ENCODE measurements at places on chromosomes 5 and 9.

DNA sequence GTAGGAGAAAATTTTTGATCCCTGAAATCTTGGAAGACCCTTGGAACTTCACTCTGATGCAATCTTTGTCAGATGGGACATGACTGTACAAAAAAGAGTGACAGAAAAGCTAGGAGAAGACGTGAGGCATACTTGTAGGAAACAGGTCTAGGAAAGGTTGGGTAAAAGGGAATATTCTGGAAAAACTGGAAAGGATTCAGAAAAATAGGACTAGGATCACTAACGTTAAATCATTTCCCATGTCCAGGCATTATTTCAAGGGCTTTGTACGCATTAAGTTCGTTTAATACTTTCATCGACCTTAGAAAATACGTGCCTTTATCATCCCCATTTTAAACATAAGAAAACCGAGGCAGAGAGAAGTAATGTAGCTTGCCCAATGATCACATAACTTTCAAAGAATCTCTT is 2.9 kb downstream of the ALDH1A1 start:
- DNase-seq, result no peak

DNA sequence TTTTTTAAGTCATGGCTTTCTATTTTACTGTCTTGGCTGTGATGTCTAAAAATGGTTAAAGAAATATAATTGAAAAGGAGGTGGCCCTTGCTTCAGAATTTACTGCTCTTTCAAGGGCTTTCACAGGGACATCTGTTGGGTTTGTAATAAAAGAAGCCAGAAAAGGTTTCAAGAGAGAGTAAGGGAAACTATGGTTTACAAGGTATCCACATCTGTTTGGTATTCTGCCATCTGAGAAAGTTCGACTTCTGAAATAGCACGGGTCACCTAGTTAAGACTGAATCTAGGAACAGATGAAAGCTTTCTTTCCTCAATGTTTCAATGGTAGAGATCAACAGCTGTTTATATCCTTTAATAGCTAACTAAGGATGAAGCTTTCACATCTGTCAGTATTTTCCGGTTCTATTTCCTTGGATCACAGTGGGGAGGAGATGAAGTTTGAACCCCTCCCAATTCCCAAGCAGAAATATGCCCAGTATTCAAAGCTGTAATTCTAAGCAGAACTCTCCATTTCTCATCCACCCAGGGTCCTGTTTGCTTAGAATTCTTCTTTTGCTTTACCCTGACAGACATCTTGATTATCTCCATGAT is 72.8 kb upstream of the IFNK start:
- DNase-seq, result no peak

GRCh38 chr5:127418974-127419682 is 98.3 kb upstream of the PRRC1 start:
- no peak for DNase-seq

DNA sequence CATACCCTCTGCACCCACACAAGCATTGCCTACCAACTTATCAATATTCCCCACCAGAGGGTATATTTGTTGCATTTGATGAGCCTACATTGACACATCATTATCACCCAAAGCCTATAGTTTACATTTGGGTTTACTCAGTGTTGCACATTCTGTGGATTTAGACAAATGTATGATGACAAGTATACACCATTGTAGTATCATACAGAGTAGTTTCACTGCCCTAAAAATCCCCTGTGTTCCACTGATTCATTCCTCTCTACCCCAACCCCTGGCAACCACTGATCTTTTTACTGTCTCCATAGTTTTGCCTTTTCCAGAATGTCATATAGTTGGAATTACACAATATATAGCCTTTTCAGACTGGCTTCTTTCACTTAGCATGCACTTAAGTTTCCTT is 85.7 kb upstream of the CPLX2 start:
- DNase-seq, result no peak

GRCh38 chr9:77038281-77039036 is 19.0 kb downstream of the FOXB2 start:
- no peak for DNase-seq

- no peak for DNase-seq
Measured at GRCh38 chr5:72468606-72469005, 38.6 kb downstream of the ZNF366 start.

DNA sequence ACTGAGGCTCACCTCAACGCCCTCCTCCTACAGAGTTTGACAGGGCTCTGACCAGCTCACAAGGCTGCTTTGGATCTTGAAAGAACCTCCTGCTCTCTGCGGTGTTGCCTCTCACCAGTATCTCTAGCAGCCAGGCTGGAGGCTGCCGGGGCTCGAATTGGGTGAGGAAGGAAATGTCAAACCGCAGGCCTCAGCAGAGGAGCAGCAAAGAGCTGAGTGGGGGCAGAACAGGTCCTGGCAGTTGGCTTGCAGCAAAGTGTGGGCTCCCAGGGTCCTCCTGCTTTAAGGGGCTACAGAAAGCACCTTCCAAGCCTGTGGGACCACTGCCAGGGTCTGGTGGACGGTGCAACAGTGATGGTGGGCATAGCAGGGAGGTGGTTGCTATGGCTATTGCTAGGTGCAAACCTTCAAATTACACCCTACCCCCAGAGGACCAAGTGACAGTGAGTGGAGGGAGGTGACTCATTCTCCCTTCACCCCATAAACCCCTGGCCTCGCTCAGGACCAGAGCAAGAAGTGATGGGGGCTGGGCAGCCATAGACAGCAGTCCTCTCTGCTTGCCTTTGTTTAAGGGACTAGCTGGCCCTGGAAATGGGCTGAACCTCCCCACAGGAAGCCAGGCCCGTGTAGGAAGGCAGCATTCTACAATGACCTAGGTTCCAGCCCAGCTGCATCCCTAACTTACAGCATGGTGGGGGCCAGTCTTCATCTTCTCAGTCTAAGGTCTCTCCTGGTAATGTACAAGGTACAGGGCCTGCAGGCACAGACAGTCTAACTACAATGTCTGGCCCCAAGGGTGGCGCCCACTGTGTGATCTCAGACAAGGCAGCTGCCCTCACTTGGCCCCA is 18.7 kb downstream of the LCP2 start:
- DNase-seq, result no peak

- no peak for DNase-seq
Measured at GRCh38 chr5:157279605-157280239, 13.8 kb downstream of the CYFIP2 start.

DNA sequence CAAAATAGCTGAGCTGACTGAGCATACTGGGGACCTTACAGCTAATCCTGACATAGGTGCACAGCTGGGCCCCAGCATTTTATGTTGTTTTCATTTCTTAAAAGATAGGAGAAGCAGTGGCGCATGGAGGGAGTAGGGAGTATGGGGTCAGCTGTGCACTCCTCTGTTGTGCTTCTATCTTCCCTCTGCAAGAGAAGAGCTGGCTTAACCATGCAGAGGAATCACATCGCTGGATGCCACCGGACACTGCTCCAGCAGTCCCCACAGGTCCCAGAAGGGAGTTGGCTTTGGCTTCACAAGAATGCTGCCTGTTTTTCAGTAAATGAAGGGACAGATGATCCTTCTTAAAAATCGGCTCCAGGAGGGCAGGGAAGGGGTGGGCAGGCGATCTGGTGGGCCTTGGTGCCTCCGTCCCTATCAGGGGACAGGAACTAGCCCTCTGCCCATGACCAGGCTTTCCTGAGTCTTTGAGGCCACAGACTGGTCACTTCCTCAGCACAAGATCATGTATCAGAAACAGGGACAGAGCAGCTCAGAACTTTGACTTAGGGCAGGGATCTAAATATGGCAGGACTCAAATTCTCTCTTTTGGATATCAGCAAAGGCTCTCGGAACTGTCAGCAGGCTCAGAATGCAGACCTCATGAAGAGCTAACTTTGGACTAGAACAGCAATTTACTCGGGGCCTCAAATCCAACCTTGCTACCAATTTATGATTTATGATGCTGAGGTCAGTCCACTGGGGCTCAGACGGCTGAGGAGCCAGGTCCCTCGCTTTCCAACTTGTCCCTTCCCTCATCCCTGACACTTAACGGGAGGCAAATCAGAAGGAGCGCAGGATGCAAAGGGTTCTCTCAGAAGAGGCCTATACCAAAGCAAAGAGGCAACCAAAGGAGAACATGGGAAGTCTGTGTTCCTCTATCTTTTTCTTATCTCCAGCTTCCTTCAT is 47.2 kb downstream of the MARCHF3 start:
- DNase-seq, result no peak

GRCh38 chr5:71816307-71816706 is 97.2 kb downstream of the CARTPT start:
- no peak for DNase-seq

Data from caudate nucleus (tissue), 63 donors.